DMS79 treated with DMSO at 0.1 percent for 48 hours (cell line): ENCODE measurements at places on chromosomes 16 and 17.

- DNase-seq = peak; percentile 23
Measured at GRCh38 chr17:1143573-1143972, 36.2 kb downstream of the ABR start.

DNA sequence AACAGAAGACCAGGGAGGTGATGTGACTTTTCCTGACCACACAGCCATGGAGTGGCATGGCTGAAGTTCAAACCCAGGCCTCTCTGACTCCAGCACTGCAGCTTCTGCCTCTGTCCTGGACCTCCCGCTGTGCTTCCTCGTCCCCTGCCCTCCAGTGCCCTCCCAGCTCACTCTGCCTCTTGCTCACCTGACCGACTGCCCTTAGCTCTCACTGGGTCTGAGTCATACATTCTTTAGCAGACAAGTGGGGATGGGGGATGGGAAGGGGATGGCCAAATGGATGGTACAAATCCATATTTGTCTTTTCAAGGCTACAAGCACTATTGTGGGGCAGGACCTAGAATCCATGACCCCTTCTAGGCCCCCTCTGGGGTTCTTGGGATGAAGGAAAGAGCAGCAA, 33.0 kb downstream of the PITPNM3 start:
- no peak for DNase-seq

- DNase-seq = no peak
Measured at GRCh38 chr16:54891346-54891745, 39.3 kb upstream of the IRX5 start.

DNA sequence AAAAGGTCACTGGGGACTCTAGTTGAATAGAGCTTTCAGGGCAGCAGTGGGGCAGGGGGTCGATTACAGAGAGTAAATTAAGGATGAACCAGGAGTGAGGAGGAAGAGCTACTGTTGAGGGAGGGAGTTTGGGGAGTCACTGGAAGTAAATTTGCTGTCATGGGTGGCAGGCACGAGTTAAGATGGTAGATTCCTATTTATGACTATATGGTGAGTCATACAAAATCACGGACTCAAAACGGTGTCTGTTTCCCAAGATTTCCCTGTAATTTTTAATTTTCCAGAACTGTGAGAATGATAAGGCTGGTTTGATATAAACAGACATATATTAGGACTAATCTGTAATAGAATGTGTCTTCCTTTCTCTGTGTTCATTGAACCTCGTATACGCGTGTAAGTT, 287.6 kb upstream of the GOT2 start:
- DNase-seq = no peak

DNA sequence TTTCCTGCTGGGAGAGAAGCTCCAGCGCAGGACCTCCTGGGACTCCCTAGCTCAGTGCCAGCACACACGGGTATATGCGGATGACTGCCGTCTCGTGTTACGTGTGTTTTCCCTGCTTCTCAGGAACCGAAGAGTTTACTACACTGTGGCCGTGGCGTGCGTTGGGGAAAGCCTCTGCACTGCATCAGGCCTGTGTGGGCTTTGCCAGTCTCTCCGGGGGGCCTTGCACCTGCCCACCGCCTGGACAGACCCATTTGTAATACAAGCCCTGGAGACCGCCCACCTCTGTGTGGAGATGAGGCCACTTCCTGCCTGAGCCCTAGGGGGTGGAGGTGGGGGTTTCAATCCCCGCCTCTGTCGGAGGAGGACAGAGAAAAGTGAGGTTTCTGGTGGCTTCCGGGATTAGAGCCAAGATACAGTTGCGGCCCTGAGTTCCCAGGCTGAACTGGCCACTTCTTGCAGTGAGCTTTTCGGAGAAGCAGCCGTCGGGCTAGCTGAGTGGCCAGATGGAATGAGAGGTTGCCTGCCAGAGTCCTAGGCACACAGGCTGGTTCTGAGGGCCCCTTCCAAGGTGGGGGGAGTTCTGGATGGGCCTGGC, 43.4 kb upstream of the GSE1 start:
- DNase-seq = peak; percentile 52

DNA sequence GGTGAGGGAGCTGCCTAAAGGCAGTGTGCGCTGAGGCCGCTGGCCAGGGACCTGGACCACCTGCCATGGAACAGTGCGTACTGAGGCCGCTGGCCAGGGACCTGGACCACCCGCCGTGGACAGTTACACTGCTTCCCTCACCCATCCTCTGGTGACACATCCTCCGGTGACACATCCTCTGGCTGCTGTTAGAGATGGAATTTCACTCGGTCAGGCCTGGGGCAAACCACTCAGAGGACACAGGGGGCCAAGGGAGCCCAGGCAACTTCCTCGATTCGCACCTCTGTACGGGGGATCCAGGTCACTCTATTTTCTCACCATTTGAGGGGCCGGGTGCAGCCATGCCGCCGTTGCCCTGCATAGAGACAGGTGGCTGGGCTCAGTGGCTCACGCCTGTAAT, 32.4 kb upstream of the RPTOR start:
- no peak for DNase-seq

DNA sequence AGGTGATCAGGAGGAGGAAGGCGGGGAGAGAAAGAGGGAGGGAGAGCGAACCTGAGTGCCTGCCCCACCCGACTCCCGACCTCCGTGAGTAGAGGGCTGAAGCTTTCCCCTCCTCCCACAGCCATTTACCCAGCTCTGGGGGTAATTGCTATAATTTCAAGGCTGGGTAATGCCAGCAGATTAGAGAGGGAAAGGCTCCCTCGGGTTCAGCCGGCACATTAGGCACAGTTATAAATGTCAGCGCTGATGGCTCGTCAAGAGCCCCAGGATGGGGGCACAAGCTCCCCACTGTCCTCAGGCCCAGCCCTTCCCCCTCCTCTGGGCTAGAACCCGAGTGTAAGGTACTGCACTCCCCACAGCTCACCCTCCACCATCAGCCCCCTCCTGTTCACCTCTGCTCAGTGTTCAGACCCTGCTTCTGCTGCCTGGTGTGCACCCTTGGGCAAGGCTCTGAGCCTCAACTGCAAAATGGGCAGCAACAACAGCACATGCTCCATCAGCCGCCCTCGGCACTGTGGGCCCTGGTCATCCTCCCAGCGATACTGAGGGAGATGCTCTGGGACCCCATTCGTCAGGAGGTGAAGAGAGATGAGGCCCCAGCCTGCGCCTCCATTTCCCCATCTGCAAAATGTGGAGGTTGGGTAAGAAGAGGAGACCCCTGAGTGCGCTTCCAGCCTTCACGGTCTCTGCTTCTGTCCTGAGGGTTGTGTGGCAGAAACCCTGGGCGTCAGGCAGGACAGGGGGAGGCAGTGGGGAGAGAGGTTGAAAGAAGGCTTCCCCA, 77.2 kb downstream of the NT5M start:
- DNase-seq = no peak

- DNase-seq = no peak
Measured at GRCh38 chr16:6377956-6378355, 954.7 kb upstream of the RBFOX1 start.

DNA sequence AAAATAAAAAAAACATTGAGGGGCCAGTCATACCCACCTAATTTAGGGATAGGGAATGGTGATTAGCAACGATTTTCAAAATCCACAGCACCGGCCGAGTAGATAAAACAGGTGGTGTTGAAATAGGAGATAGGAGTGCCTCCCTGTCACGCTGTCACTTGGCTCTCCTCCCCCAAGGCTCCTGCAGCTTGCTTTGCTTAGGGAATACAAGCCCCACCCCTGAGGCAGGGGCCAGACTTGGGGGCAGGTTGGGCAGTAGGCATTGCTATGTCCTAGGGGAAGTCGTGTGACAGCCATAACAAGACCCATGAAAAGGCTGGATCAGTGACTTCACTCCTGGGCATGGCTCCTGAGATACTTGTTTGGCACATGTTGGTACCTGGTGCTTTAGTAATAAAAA, 25.8 kb downstream of the POLR2A start:
- DNase-seq = no peak

DNA sequence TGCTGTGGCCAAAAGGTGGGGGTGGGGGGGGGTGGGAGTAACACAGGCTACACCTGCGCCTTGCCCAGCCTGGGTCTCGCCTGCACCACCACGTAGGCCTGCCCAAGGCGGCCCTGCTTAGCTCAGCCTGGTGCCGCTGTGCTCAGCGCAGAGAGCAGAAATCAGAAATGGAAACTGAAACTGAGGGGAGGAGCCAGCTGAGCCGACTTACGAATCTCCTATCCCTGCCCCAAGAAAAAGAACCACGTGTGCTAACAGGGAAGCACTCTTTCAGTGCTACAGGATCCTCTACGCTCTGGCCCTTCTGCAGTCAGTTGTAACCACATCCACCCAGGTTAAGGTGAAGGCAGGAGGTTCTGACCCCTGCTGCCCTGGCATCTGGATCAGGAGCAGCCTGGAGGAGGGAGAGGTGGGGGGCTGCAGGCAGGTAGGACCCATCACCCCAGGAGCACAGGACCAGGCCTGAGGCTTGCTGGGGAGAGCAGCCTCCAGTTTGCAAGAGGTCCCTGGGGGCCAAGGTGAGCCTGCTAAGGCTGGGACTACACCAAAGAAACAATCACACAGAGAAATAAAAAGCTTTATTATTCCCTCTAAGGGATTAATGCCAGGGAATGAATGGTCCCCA, at the start of gene DHX58:
Gene DHX58, minus strand, starts transcription at position 163 of the 625 bp plus-strand sequence. CDS start 822 bp downstream, outside the sequence.
- DNase-seq = peak; percentile 91

GRCh38 chr16:58219432-58219831, 21.5 kb upstream of the CSNK2A2 start:
- DNase-seq = no peak

GRCh38 chr17:30031214-30031869, 85.3 kb upstream of the NSRP1 start:
- DNase-seq = no peak
